ENCODE measurements at places on chromosomes 3 and 15. TPM values are rescaled to one million over a fixed set of nuclear protein-coding genes. Genes with fewer than 3 reads are reported as not detected.

IL17RD gene
- 1.8 TPM for total RNA-seq

DNA sequence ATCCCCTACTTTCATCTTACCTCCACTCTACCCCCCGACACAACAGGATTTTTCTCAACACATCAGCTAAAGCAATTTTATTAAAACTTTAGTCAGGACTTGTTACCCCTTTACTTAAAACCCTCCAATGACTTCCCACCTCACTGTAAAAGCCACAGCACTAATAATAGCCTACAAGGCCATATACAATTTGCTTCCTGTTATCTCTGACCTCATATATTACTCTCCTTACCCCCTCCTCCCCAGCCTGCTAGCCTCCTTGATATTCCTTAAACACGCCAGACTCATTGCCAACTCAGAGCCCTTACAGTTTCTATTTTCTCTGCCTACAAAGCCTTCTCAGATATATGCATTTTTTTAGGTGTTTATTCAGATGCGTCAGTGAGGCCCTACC is 54.4 kb downstream of the DCUN1D1 start:
- H3K36me3 ChIP-seq, result no peaks in the 10 kb centered on the region
- H3K4me3 ChIP-seq, result no peak overlapping the region
- DNase-seq, result no peak
- no peaks in the 10 kb centered on the region for H3K27me3 ChIP-seq
- H3K27ac ChIP-seq, result peak overlapping the region; percentile 54

- no peak for DNase-seq
- no peaks in the 10 kb centered on the region for H3K4me1 ChIP-seq
- no peaks in the 10 kb centered on the region for H3K36me3 ChIP-seq
- H3K27me3 ChIP-seq, result no peaks in the 10 kb centered on the region
Measured at GRCh38 chr3:46021516-46021915, 5.8 kb downstream of the XCR1 start.

- H3K4me3 ChIP-seq, result no peak overlapping the region
- peaks cover 6% of the 10 kb centered on the region for H3K27me3 ChIP-seq
- no peaks in the 10 kb centered on the region for H3K4me1 ChIP-seq
- DNase-seq, result no peak
- H3K27ac ChIP-seq, result no peak overlapping the region
Measured at GRCh38 chr15:48939648-48940047, 24.1 kb downstream of the SHC4 start.

GRCh38 chr3:184604615-184605290 is 43.2 kb downstream of the EPHB3 start:
- H3K27me3 ChIP-seq, result no peaks in the 10 kb centered on the region
- peak overlapping the region; percentile 60 for H3K4me3 ChIP-seq
- H3K27ac ChIP-seq, result no peak overlapping the region
- no peaks in the 10 kb centered on the region for H3K36me3 ChIP-seq
- DNase-seq, result no peak

DNA sequence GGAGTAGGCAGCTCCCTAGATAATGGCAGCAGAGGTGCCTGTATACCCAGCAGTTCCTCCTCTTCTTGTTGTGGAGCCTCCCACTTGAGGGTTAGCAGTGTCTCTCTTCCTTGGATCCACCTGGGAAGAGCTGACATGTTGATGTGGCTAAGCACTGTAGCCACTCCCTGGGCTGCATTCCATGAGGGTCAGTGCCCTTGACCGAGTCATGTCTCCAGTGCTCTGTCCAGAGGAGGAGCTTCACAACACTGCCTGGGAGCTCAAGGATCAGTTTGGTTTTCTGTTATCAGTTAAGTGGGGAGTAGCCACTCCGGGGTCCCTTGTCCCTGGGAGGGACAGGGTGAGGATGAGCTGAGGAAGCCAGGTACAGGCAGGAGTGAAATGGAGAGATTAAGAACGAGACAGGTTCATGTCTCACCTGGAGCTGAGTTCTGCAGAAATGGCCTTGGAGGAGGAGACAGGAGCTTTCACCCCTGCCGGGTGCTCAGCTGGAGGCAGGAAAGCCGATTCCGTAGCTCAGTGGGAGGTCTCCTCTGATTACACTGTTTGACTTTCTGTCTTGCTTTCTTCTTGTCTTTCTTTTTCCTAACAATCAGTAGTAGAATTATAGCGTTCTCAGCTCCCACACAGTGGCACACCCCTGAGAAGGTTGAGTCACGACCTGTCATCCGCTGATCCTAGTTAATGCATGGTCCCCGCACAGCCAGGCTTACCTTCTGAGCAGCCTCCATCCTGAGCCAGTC is 57.9 kb upstream of the SEC22A start:
- no peak overlapping the region for H3K27ac ChIP-seq
- H3K4me3 ChIP-seq, result no peak overlapping the region
- H3K27me3 ChIP-seq, result no peaks in the 10 kb centered on the region
- no peaks in the 10 kb centered on the region for H3K4me1 ChIP-seq
- no peak for DNase-seq

DNA sequence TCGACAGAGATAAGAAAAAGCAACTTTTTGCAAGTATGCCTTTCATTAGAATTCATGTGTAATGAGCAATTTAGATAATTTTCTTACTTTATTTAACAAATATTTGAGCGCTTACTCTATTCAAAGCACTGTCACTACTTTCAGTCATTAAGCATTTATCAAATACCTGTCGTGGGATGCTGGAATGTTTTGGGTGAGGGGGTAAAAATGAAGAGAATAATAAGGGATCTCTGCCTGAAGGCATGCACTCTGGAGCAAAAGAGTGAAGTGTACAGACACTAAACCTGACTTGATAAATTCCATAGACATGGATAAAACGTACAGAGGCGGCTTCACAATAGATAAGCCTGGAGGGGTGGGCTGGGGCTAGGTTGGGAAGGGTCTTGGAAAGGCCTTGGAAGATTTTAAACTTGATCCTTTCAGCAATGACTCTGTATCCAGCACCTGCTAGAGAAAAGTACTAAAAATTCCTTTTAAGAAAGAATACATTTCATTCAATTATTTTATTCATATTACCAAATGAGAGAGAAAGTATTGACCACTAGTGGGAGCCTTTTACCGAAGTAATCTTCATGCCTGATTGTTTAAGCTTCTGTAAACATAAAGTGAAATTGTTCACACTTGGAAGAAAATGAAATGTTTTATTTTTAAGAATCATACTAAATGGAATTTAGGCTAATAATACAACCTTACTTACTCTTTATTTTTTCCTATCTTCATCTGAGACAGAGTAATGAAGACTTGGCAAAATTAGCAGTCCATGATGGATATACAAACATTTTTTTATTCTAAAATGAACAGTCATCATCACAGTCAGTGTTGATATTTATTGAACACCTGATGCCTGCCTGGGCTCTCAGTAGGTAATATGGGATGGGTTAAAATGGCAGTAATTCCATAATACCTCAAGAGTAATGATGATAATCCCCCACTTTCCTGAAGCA is 113.2 kb downstream of the PPP2R3A start:
- H3K4me1 ChIP-seq, result peaks cover 26% of the 10 kb centered on the region
- no peak overlapping the region for H3K27ac ChIP-seq
- no peaks in the 10 kb centered on the region for H3K27me3 ChIP-seq
- H3K36me3 ChIP-seq, result no peaks in the 10 kb centered on the region
- no peak overlapping the region for H3K4me3 ChIP-seq

- no peak for DNase-seq
- H3K36me3 ChIP-seq, result no peaks in the 10 kb centered on the region
- no peak overlapping the region for H3K27ac ChIP-seq
- H3K4me1 ChIP-seq, result no peaks in the 10 kb centered on the region
- H3K27me3 ChIP-seq, result no peaks in the 10 kb centered on the region
Measured at GRCh38 chr3:116045314-116045713, 400.0 kb downstream of the LSAMP start.

DNA sequence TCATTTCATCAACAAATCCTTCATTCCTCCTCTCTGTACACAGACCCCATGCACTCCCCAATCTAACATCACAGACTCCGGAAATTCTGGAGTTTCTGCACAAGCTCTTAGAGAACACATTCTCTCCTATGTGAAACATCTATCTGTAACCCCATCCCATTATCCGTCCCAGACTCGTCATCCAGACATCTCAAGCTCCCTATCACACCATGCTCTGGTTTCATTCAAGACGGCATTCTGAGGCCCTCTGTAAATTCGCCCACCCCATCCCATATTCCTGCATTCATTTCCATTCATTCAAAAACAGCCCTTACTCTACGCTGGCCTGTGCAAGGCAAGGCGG is 575 bp downstream of the LEO1 start:
- DNase-seq, result no peak
- peak overlapping the region; percentile 100 for H3K4me3 ChIP-seq
- H3K36me3 ChIP-seq, result no peaks in the 10 kb centered on the region
- peaks cover 11% of the 10 kb centered on the region for H3K4me1 ChIP-seq
- no peaks in the 10 kb centered on the region for H3K27me3 ChIP-seq
- H3K27ac ChIP-seq, result peak overlapping the region; percentile 94

DNA sequence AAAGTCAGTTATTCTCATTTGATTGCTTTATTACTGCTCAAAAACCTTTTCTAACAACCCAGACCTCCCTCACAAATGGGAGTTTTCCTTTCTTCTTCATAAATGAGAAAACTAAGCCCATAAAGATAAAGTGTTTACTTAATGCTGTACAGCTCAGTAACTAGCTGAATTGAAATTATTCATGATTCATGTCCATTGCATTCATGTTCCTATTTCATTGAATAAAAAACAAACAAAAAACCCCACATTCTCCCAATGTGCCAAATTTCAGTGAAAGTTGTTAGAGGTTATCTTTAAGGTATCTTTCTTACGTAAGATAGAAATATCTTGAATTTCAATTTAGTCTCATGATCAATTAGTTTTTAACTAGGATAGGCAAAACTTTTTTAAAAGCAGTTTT is 2.8 kb downstream of the PLSCR2 start:
- no peaks in the 10 kb centered on the region for H3K4me1 ChIP-seq
- H3K4me3 ChIP-seq, result no peak overlapping the region
- DNase-seq, result no peak

DNA sequence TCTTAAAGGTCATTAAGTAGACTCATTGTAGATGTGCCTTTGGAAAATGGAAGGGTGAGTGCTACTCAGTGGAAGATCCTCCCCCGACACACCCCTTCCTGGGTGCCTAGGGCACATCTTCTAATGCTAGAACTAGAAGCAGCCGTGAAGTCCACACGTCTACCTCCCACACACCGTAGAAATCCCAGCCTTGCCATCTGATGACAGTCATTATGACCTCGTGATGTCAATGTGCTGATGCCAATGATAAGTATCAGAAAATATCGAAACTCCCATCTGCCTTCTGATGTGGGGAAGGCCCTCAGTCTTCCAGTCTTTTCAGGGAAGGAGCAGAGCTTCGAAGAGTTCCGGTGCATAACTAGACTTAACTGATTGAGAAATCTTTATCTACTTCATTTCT is 282.1 kb upstream of the ROPN1 start:
- no peak for DNase-seq
- H3K4me3 ChIP-seq, result no peak overlapping the region
- peaks cover 29% of the 10 kb centered on the region for H3K4me1 ChIP-seq
- no peak overlapping the region for H3K27ac ChIP-seq

DNA sequence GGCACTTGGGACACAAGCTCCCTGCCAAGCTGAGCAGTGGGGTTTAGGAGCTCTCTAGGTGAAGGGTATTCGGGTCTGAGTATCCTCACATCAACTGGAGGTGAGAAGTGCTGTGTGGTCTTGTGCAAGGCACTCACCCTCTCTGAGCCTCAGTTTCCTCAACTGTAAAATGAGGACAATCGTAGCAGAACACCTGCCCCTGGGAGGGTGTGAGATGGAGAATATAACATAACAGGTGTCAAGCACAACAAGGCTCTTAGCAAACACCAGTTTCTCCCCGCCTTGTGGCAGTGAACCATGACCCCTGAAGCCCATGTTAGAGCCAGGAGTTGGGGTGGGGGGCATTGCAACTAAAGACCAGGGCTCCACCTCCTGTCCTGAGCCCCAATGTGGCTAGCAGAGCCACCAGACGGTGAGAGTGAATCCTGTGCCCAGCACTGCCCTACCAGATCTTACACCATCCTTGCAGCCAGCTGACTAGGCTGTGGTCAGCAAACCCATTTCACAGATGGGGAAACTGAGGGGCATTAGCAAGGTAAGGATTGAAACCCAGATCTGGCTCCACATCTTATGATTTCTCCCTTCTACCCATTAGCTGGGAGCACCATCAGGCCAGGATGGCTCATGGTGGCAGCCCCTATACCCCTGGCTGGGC is 2.6 kb upstream of the PLXND1 start:
- H3K27me3 ChIP-seq, result no peaks in the 10 kb centered on the region
- H3K4me1 ChIP-seq, result peaks cover 6% of the 10 kb centered on the region
- DNase-seq, result no peak
- H3K27ac ChIP-seq, result no peak overlapping the region
- H3K36me3 ChIP-seq, result no peaks in the 10 kb centered on the region

DNA sequence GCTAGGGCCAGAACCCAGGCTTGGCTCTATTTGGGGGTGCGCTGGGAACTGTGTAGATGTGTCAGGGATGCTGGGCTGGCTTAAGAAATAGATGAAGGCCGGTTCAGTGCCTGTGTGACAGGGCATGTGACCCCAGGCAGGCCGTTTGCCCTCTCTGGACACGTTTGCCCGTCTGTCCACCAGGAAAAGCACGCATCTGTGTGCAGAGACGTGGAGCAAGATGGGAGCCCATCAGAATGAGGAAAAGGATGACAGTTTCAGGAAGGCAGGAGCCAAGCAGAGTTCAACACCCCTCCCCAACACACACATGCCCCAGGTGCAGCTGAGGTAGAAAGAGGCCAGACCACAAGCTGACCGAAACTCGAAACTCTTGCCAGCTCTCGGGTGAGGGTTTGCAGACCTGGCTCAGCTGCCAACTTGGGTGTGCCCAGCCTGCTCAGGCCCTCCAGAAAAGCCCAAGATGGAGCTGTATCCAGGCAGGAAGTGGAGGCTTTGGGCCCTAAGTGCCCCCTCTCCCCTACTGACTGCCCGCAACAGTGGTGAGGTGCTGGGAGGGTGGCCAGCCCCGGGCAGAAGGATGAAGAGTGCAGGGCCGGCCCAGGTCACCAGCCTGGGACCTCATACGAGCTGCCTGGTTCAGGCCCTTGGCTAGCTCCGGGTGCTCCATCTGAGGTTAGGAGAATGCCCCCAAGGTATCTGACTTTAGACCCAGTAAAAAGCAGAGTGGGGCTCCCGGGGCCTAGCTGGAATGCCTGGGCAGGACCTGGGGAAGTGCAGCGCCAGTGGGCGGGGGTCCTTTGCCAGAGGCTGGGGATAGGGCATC is 10.2 kb upstream of the MESP1 start:
- no peaks in the 10 kb centered on the region for H3K36me3 ChIP-seq
- no peaks in the 10 kb centered on the region for H3K27me3 ChIP-seq
- no peak overlapping the region for H3K27ac ChIP-seq
- no peak overlapping the region for H3K4me3 ChIP-seq
- H3K4me1 ChIP-seq, result peaks cover 9% of the 10 kb centered on the region

GRCh38 chr15:44804298-44805046 is 68.1 kb downstream of the TRIM69 start:
- no peaks in the 10 kb centered on the region for H3K36me3 ChIP-seq
- H3K4me3 ChIP-seq, result no peak overlapping the region
- H3K4me1 ChIP-seq, result no peaks in the 10 kb centered on the region
- no peak for DNase-seq
- H3K27ac ChIP-seq, result no peak overlapping the region

All from psoas muscle (tissue), 8 donors.